Muscle of back (tissue), 13 donors: ENCODE measurements at places on chromosomes 7 and 10. TPM values are rescaled to one million over a fixed set of nuclear protein-coding genes. Genes with fewer than 3 reads are reported as not detected.

The CYP2W1 gene
- polyA plus RNA-seq: 0.33 TPM

DNA sequence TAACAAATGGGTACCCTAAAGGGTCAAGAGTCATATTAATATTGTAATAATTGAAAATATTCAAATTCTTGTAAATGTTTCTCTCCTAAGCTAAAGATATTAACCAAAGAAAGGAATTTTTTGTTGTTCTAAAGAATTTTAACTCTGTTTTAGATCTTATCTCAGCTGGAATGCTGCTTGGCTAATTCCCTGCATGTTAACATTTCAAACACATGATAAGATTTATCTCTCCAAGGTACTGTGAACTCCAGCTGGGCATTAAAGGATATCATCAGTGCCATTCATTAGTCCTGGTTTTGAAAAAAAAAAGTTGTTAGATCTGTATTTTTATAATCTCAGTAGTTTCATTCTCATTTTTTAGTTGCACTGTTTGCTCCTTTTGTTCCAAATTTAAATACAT is 76.9 kb downstream of the MAPK8 start:
- no peak for DNase-seq

The LIPJ gene
- 0.08 TPM for polyA plus RNA-seq

- DNase-seq: no peak
These were observed 192.2 kb downstream of the CUX1 start for GRCh38 chr7:102009628-102010027.
